ENCODE measurements at places on chromosomes 3 and 15.

- no peak for DNase-seq
Measured at GRCh38 chr3:11438646-11439045, 166.4 kb downstream of the ATG7 start.

DNA sequence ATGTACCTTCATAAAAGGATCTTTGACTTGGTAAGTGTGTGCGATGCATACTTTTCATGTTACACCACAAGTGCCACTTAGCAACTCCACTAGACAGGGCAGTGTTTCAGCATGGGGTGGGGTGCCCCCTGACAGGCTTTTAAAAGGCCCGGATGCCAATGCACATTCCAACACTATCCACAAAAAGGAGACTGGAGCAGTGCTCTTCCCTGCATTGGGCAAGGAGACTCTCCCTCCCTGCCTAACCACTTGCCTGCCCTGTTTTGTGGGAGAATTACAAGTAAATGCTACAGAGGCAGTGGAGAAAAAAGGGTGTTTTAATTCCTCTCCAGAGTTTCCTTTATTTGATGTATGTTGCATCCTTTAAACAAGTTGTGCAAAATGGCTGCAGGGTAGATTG is 1.7 kb upstream of the RARB start:
- DNase-seq = no peak

- no peak for DNase-seq
Measured at GRCh38 chr15:88394553-88395145, 72.5 kb downstream of the MRPL46 start.

GRCh38 chr15:84643838-84644237 is 10.2 kb downstream of the WDR73 start:
- DNase-seq = no peak

DNA sequence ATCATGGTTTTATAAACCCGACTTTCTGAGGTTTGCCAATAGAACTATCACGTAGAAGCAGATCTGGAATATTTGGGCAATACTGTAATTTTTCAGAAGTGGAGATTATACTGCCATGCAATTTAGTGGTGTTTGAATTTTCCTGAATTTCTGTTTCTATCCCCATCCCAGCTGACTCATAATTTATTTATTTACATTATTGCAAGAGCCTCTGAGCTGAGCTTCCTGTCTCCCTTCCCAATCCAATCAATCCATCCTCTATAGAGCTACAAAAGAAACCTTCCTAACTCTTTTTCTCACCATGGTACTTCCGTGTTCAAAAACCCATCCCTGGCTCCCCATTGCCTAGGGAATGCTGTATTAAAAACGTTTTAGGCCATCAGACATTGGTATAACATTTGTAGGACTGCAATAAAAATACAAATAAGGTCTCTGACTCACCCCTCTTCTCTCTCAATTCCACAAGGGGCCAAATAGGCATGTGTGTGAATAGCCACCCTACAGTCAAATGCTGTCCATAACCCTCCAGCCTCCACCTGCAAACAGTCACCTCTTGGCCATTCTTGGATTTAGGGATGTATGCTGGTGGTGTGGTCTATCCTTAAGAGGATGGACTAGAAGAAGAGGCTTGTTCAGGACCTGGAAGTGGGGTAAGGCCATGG is 190.7 kb downstream of the CD47 start:
- no peak for DNase-seq

DNA sequence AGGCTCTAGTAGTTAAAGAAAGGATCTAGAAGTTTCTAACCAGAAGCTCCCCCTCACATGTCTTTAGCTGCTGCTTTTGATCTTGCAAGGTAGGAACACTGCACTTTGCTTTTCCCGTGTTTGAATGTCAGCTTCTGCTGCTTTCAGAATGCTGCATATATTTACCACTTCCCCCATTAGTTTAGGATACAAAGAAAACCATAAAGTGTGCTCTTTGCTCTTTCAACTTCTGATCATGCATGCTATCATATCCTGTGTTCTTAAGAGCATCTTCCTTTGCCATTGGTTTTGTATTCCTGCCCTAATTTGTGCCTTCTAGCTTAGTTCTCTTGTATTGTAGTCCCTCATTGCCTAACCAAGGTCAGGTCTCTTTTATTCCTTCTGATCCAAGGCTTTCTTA is 43.3 kb downstream of the ZNF609 start:
- DNase-seq = no peak

- DNase-seq = no peak
Measured at GRCh38 chr3:30355622-30356021, 250.8 kb upstream of the TGFBR2 start.

DNA sequence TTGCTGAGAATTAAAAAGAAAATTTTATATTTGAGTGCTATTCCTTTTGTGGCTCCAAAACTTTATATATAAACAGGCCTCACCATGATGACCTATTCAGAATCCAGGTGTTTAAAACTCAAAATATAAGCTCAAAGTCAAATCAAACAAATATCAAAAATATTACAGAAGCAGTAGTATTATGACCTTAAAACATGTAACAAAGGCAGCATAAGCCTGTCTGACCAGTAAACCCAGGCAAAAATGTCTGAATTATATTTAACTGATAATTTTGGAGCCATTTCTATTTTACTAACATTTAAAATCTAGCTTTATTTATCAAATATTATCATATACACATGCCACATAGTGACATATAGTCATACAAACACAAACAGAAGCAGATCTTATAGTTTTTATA is 6.4 kb upstream of the NOX5 start:
- no peak for DNase-seq

Data from hematopoietic multipotent progenitor cell (in vitro differentiated cells).